ENCODE measurements at places on chromosomes 7 and 10.

- DNase-seq, result peak; percentile 8
Observed at GRCh38 chr10:10500937-10501336, 516.7 kb upstream of the CELF2 start.

GRCh38 chr10:62027841-62028501, 126.5 kb downstream of the ARID5B start:
- no peak for DNase-seq

GRCh38 chr10:86373828-86374227, 7.2 kb upstream of the GRID1 start:
- no peak for DNase-seq

DNA sequence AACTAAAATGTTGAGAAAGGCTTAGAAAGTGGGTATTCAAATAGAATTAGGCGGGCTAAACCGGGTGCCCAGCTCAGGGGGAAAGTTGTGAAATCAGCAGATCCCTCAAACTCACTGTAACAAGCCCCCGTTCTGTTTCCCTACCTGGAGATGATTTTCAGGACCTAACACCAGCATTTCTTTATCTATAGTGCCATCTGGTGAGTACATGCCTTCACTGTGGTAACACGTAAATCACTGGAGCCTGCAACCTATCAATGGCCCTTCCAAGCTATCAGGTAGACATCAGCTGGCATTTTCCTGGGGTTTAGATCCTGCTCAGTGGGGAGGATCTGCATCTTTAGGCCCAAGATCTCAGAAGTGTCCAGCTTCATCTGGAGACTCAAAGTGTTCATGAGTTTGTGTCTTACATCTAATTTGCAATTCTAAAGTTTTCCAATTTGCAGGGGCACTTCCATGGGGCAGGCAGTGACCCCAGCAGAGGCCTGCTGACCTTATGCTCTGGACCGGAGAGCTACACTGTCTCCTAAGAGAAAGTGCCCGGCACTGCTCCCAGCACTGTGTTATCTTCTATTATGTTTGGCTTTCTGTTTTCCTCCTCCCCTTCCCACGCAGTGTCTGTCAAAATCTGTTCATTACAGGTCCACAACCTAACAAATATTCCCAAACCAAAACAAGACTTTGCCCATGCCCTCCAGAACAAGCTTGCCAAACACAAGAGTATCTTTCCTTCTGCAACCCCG, 132.5 kb downstream of the LSM5 start:
- no peak for DNase-seq

- no peak for DNase-seq
Observed at GRCh38 chr7:140673774-140674155, 1.0 kb downstream of the ADCK2 start.

DNA sequence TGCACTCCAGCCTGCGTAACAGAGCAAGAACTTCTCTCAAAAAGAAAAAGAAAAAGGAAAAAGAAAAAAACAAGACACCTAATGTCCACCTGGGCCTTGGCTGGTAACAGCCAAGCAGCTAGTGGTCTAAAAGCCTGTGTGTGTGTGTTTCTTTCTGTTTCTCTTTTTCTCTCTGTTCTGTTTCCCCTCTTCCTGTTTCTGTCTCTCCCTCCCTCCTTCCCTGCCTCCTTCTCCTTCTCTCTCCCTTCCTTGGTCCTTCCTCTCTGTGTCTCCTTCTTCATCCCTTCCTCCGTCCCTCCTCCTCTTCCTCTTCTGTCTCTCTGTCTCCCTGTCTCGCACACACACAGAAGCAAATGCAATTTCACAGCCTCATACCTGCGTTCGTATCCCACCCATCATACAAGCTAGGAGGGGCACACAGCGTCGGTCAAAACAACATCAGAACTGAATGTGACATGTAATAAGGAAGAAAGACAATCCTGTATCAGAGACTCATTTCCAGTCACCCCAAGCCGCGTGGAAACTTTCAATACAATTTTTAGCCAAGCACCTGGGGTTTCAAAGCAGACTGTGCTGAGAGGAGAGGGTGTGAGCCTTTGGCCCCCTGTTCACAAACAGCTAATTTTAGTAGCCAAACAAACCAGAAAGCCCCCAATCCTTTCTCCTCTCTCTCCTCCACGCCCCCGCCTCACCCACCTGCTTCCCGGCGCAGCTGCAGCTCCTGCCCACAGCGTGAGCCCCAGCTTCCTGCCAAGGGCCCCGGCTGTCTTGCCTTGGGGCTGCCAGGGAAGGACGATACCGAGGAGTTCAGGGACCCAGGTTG, 50.2 kb upstream of the GNA12 start:
- no peak for DNase-seq

- no peak for DNase-seq
Observed at GRCh38 chr10:42867571-42867970, 85.0 kb downstream of the BMS1 start.

DNA sequence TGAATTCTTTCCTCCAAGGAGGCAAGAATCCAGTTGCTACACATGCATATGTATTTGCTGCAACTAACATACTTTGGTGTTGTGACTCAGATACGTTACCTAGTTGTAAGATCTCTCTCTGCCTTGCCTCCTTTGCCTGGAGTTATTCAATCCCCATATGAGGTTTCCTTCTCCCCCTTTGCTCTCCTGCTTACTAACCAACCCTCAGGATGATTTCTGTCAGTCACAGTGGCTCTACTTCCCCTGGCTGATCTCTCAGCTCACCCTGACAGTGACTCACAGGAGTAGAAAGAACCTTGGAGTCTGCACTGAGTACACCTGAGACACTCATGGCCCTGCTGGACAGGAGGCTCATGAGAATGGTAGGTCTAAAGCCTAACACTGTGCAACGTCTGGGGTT, 92.0 kb downstream of the TMEM106B start:
- no peak for DNase-seq

DNA sequence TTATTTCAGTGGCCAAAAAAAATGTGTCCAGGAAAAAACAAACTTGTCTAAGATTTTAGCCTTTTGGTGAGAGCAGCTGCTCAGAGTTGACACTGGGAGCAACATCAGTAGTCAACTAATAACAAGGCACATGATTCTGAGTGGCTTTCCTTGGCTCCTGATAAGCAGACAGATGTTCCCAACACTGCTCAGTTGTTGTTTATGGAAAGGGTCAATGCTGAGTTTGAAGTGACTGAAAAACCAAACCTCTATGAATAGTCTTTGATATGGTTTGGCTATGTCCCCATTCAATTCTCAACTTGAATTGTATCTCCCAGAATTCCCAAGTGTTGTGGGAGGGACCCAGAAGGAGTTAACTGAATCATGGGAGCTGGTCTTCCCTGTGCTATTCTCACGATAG, 12.3 kb downstream of the DYDC1 start:
- DNase-seq, result no peak

DNA sequence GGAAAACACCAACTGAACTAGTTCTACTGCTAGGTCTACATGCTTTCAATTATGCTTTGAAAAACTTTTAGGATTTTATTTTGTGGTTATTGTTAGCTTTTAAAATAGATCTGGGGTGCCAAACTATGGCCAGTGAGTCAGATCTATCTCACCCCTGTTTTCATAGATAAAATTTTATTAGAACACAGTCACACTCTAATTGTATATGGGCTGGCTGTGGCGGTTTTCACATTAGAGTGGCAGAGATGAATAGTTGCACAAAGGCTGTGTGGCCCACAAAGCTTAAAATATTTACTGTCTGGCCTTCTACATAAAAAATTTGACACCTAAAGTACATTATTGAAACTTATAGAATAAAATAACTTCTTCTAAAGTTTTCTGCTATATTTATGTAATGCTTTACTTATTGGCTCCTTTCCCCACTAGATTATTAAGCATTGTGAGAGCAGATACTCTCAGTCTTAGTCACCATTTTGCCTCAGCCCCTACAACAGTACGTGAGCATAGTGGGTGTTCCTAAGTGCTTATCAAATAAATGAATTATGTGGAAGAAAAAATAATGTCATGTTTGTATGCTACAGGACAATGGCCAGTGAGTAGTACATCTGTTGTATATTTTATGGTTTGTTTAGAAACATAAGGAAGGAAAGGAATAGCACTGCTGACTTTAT, 5.4 kb upstream of the SUV39H2 start:
- DNase-seq, result peak; percentile 10

DNA sequence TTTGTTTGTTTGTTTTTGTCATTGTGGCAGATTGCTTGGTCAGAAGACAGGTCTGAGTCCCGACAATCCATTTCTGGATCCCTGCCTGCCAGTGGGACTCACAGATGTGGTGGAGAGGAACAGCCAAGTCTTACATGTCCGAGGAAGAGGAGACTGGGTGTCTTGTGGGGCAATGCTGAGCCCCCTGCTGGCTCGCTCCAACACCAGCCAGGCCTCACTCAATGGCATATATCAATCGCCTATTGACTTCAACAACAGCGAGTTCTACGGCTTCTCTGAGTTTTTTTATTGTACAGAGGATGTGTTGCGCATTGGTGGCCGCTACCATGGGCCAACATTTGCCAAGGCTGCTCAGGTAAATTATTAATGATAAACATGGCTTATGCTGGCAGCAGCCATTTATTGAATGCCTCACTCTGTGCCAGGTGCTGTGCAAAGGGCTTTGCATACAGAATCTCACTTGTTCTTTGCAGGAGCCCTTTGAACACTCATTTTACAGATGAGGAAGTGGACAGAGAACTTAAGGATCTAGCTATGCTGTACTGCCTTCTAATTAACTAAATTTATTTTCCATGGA, 33.3 kb downstream of the COX15 start:
- no peak for DNase-seq

DNA sequence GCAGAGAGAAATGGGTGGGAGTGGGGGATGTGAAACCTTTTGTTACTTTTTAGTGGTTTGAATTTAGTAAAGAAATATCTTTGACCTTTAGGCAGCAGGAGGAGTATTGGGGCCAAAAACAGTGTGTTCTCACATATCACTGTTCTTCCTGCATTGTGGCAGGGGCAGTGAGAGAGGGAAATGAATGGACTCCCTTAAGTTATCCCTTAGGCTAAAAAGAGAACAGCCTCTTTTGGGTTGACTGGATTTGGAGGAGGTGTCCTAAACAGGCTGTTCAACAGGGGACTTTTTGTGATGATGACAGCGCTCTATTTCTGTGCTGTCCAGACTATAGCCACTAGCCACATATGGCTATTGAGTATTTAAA, 22.3 kb downstream of the ZNF775 start:
- no peak for DNase-seq

DNA sequence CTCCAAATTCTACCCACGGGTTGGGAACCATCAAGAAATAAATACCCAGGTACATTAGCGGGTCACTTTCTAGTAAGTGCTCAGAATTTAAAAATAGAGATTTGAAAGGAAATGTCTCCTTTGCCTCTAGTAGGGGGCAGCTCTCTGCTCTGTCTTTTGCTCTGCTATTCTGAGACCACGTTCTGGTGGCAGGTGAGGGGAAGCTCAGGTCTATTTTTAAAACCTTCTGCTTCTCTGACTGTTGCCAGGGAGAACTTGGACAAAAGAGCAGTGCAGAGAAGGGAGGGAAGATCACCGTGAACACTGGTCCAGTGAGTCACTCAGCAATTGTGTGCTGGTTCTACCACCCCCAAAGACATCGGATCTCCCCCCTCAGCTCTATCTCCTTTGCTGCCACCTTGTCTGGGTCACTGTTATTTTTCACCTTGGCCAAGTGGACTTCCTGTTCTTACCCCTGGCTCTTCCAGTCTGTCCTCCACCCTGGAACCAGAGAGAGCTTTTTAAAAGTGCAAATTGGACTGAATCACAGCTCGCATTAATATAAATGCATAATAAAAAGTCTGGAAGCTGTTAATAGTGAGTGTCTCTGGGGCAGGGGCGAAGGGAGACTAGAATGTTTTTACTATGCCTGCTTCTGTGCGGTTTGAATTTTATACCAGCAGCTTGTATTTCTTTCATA, 72.4 kb upstream of the LOXL4 start:
- DNase-seq, result no peak

- DNase-seq, result no peak
Observed at GRCh38 chr10:54904833-54905232, 103.8 kb upstream of the PCDH15 start.

DNA sequence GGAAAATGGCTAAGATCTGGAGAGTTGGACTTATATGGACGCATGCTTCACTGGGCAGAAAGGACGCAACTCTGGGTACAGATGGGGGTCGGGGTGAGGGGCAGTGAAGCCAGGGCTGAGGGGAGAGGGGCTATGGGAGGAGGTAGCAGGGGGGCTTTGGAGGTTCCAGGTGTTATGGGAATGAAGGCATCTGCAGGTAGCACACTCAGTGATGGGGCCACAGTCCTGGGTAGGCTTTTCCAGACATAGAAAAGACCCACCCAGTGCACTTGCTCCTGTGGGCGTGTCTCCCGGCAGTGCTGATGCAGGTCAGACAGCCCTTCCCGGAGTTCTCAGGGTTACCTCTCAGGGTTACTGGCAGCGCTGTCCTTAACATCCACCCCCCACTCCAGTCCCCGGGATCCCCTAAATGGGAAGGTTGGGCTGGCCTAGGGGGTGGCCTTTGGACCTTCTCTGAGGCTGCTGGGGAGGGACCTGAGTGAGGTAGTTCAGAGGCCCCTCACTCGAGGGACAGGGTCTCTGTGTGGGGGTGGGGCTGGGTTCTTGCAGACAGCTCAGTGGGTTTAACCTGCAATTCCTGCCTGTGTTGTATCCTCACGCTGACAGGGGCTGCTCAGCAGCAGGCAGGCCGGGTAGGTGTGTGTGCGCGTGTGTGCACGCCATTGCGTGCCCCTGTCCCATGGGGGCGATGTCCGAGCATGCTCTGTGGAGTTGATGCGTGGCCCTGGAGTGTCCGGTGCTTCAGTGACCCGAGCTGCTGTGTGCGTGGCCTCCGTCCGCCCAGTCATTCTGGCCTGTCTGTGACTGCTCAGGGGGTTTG, 6.2 kb downstream of the ZYX start:
- no peak for DNase-seq

DNA sequence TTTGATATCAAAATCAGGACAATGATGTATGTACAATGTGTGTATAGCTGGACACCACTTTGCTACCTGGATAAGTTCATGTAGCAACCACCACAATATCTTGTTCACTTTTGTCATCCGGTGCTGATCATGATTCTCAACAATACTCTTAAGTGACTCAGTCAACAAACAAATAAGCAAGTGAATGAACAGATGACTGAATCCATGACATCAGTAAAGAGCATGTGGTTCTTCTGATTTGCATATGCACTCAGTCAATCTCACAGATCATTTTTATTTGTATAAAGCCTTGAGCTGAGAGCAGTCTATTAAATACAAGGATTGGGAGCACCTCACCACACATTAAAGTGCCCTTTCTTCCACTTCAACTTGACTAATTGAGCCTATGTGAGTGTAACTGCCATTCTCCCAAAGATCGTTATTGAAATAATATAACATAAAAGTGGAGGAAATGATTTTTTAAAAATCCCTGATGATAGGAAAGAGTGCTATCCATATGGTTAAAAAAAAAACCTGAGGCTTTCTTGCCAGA, 69.5 kb downstream of the NPSR1 start:
- no peak for DNase-seq

GRCh38 chr7:139332697-139333359, 8.3 kb upstream of the FMC1 start:
- DNase-seq, result no peak

GRCh38 chr7:34158368-34159153, 253.2 kb downstream of the BMPER start:
- no peak for DNase-seq

- no peak for DNase-seq
Observed at GRCh38 chr7:69341288-69341687, 257.0 kb upstream of the AUTS2 start.

- no peak for DNase-seq
Observed at GRCh38 chr7:37643876-37644275, 39.7 kb upstream of the GPR141 start.

- no peak for DNase-seq
Observed at GRCh38 chr10:8278099-8278498, 223.6 kb downstream of the GATA3 start.

Measured in AG08395 (cell line).